ENCODE measurements at places on chromosomes 12 and 14. TPM values are rescaled to one million over a fixed set of nuclear protein-coding genes. Genes with fewer than 3 reads are reported as not detected.
A peak's percentile ranks its signal among the peaks of the same experiment; 100 is the strongest.

DNA sequence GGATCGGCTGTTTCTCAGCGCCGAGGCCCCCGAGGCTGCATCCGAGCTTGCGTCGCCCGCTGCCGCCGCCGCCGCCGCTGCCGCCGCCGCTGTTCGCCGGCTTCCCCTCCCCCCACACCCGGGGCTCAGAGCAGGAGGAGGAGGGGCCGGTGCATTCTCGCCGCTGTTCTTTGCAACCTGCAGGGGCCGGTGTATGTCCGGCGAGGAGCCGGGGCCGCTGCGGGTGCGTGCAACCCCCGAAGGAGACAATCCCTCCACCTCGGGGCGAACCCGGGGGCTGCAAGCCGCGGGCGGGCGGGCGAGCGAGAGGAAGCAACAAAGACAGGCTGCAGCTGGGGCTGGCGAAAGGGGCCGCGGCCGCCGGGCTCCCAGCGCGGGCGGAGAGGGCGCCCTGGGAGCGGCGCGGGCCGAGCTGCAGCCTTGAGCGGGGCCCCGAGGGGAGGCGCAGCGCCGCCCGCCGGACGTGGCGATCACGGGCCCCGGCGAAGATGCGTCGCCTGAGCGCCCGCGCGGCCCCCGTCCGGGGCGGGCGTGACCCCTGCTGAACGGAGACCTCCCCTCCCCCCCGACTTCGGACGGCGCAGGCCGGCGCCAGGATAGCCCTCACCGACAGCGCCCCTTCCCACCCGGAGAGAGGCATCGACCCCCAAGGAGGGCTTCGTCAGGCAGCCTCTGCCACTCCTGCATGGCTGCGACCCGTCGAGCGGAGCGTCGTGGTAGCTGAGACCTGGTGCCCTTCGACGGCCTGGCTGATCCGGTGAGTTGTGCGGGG is 702 bp downstream of the FAM222A start:
- peak; percentile 73 for DNase-seq

DNA sequence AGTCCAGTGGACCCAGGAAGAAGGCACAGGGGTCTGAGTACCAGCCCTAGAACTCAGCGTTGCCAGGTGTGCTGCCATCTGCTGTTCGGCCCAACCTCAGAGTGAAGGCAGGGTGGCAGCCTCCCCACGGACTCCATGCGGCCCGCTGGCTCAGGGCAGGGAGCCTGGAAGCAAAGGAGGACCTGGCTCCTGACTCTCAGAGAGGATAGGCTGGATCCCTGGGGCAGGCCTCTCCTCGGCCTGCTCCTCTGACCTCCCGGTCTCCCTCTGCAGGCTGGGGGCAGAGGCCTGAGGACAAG is 10.1 kb downstream of the MCRS1 start:
- no peak for DNase-seq

DNA sequence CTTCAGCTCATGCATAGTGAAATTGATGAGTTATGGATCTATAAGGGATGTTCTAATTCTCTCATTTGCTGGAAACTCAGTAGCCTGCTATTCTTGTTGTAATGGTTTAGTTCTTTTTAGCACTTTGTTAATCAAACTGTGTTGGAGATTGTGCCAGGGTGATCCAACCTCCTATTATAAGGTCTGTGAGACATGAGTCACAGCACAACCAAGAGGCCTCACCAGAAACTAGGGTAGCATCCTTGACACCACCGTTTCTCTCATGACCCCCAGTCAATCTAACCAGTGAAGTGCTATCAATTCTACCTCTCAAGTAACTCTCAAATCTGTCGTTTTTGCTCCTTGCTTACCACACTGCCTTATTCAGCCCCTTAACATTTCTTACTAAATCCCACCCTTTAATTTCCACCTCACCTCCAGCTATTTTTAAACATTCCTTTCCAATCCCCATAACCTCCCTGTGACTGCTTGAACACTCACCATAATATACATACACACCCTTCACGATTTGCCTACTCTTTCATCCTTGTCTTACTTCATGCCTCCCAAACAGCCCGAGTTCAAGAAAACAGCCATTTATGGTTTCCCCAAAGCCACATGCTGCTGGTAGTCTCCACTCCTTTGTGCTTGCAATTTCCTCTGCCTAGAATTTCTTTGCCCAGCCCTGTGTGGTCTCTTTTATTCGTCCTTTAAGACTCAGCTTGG is 53.9 kb upstream of the NUDT4 start:
- no peak for DNase-seq

GRCh38 chr12:52334185-52334584 is 13.0 kb upstream of the KRT83 start:
- DNase-seq, result no peak

GRCh38 chr12:57613427-57614109 is 2.3 kb downstream of the ARHGEF25 start:
- DNase-seq, result no peak

DNA sequence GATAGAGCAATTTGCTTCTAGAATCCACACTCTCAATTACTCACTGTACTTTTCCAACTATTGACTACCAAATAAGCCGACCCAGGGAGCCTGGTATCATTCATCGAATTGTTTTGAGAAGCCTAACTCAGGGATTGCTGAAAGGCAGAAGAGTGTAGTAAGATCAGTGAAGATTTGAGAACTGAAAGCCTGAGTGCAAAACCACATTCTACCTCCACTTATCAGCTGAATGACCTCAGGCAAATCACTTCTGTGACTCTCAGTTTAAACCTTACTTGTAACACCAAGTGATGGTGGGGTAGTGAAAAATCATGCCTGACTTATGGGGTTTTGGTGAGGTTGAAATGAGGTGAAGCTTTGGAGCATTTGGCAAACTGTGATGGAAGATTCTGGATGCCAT is 126.1 kb upstream of the MAX start:
- DNase-seq, result no peak

ACSM4 gene
- total RNA-seq, result not detected

PCED1B gene
- total RNA-seq, result 0.55 TPM

TSPAN11 gene
- total RNA-seq, result 1.7 TPM
